ENCODE measurements at places on chromosomes 5 and 9.

DNA sequence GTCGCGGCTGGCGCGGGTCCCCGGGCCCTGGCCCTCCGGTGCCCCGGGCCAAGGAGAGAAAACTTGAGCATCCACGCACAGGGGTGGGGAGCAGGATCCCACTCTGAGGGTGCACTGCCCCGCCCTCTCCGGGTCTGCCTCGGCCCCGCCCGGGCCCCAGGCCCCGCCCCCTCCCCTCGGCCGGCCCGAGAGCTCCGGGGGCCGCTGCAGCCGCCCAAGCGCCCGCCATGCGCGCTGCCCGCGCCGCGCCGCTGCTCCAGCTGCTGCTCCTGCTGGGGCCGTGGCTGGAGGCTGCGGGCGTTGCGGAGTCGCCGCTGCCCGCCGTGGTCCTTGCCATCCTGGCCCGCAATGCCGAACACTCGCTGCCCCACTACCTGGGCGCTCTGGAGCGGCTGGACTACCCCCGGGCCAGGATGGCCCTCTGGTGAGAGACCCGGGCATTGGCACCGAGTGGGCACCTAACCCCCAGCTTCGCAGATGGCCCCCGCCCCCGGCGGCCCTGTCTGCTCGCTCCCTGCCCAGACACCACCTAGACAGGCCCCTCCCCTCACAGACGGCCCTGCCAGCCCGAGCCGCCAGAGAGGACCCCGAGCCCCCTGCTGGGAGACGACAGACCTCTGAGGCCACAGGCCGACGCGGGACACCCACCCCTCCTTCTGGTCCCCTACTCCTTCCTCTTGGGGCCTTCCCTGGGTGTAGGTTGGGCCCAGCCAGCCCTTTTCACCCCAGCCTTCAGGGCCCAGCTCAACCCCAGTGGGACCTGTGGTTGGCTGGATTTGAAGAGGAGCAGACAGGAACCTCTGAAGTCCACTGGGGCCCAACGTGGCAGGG, at the start of gene CERCAM:
CERCAM (plus strand) TSS at position 207 of the 831 bp plus-strand sequence; CDS start at position 228, 21 bp downstream.
- peak; percentile 40 for DNase-seq

- peak; percentile 64 for DNase-seq
Measured at GRCh38 chr9:128456613-128457061, 831 bp downstream of the ODF2 start.

DNA sequence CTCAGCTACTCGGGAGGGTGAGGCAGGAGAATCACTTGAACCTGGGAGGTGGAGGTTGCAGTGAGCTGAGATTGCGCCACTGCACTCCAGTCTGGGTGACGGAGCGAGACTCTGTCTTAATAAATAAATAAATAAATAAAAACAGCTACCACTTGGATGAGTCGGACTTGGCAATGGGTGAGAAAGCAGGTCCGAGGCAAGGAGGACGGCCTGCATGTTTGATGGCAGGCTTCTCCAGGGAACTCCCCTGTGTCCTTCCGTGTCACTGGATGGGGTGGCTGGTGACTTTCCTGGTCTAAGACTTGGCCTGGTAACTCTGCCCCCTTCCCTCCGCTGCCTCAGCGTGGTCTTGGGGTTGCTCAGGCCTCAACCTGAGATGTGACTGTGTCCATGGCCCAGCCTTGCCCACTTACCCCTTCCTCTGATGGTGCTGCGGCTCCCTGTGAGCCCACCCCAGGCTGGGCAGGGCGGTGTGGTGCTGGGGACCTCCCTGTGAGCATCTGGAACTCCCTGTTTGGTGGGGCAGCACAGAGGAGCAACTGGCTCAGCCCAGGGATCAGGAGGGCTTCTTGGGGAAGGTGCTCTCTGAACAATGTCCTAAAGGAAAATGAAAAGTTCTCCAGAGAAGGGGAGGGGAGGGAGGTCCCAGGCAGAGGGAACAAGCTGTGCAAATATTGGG, 62.5 kb upstream of the PSD2 start:
- DNase-seq = no peak

- DNase-seq = no peak
Measured at GRCh38 chr9:107907255-107907654, 417.7 kb upstream of the KLF4 start.

GRCh38 chr9:111663301-111663823, 2.0 kb downstream of the GNG10 start:
- no peak for DNase-seq

- no peak for DNase-seq
Measured at GRCh38 chr5:96207420-96207819, 225.6 kb downstream of the PCSK1 start.

- no peak for DNase-seq
Measured at GRCh38 chr5:159899067-159900049, 16.9 kb upstream of the ADRA1B start.

- DNase-seq = no peak
Measured at GRCh38 chr5:124980163-124980941, 233.9 kb upstream of the ZNF608 start.

DNA sequence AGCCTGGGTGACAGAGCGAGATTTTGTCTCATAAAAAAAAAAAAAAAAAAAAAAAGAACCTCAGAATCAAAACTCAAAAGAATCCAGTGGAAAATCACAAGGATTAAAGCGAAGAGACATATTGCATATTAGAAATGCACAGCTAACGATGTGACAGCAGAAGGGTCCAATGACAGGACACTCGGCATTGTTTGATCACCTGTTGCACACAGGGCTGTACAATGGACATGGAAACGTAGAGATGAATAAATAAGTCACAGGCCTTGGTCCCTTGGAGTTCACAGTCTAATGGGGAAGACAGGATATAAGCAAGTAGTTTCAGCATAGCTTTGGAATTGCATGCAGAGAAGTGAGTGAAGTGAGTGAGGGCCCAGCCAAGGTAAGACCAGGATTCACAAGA, 25.9 kb upstream of the PIK3R1 start:
- no peak for DNase-seq

- no peak for DNase-seq
Measured at GRCh38 chr9:132776268-132776667, 101.8 kb downstream of the AK8 start.

- DNase-seq = no peak
Measured at GRCh38 chr9:73081979-73082657, 69.5 kb upstream of the ANXA1 start.

- DNase-seq = no peak
Measured at GRCh38 chr9:114559830-114560513, 27.6 kb upstream of the ATP6V1G1 start.
